ENCODE measurements at places on chromosomes 11 and 22.

DNA sequence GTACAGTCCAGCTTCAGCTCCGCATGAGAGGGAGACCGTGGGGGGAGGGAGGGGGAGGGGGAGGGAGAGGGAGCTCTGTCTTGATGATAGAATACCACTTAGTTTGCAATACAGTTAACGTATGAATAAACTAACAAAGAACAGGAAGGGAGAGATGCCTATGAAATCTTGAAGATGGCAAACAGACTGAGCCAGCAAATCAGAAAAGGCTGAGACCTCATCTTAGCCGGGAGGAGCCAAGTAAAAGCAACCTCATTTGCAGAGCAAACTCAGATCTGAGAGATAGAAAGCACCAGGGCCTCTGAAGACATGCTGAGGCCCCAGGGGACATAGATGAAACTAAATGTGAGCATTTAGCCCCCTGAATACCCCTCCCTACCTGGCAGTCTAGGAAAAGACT lies 23.0 kb downstream of the APLP2 start:
- DNase-seq: no peak

DNA sequence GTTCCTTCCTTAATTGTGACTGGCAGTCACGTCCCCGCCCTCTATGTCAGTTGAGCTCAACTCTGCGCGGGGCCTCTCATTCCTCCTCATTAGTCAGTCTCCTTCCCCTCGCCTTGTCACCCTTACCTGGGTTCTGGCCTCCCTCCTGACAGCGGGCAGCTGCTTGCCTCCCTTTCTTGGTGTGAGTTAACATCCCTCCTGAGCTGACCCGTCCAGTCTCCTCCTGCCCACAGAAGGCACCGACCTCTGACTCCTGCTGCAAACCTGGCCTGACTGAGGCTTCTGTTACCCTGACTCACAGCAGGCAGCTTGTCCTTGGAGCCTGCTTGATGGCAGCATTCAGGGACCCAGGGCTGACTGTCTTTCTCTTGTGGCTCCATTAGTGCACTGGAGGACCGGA lies 45.2 kb downstream of the GRIK4 start:
- DNase-seq: no peak

DNA sequence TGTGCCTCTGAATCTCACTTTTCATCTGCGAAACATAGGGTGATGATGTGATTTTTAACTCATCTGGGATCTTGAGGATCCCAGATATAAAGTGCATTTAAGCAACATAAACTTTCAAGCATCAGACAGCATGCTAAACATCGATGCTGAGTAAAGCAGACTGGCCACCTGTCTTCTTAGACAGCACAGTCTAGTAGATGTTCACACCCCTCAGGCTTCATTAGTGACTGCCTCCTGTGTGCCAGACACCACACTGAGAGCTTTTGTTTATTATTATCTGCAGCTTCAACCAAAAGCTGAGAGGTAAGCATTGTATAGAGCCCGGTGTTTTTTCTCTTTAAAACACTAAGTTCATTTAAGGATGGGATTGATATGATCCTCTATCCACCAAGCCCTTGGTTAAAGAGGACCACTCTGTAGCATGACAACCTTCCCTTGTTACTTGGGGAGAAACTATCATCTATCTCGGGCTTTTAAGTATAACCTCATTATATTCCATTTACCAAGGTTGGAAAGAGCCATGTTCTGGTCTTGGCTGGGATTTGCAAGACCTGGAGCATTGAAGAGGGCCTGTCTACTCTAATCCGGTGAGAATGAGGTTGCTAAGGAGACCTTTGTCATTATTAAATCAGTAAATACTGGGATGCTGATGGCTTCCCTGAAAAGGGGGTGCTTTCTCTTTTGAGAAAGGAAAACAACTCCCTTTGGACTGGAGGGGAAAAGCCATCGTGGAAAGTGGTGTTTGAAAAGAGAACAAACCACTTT lies 114.2 kb upstream of the SEZ6L start:
- no peak for DNase-seq

DNA sequence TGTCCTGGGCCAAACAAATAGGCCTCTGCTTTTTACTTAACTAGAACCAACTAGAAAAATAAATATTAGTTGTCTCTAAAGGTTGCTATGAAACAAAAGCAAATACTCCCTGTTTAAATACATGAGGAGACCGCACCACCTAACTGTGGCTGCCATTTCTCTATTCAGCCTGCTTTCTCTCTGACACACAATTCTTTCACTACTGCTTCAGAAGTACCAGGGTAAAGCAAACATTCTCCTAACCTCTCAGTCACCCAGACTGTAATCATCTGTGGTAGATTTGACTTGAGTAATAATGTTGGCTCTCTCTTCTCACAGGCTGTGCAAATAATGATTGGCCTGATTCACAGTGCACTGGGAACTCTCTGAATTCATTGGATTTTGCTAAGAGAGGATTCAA lies 41.0 kb upstream of the MS4A8 start:
- no peak for DNase-seq

DNA sequence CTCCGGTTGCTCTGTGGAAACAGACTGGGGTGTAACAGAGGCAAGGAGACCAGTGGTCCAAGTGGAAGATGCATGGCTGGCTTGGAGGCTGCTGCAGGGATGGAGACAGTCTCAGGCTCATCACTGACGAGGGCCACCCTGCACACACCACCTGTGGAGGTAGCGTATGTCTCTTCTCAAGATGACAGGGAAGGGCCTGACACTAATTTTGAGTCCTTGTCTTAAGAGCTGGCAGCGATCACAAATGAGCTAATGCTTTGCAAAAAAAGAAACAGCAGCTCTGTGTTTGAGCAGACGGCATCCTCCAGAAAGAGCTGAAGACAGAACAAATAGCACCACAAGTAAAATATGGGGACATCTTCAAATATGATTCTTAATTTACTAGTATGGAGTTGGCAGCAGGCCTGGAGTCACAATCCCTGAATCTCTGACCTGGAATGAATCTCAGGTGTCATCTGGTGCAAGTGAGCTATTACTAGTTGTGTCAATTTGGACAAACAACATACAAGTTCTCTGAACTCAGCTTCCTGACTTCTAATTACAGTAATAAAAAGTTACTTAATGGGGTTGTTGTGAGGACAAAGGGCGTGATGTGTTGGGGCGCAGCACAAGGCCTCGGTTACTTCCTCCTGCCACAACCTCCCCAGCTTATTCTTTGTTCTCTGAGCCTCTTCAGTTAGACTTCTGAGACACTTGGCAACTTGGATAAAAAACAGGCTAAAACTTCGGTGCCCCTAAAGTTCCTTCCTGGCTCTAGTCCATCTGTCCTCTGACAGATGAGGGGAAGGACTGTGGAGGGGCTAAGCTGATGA lies 95.2 kb upstream of the BID start:
- DNase-seq: no peak

DNA sequence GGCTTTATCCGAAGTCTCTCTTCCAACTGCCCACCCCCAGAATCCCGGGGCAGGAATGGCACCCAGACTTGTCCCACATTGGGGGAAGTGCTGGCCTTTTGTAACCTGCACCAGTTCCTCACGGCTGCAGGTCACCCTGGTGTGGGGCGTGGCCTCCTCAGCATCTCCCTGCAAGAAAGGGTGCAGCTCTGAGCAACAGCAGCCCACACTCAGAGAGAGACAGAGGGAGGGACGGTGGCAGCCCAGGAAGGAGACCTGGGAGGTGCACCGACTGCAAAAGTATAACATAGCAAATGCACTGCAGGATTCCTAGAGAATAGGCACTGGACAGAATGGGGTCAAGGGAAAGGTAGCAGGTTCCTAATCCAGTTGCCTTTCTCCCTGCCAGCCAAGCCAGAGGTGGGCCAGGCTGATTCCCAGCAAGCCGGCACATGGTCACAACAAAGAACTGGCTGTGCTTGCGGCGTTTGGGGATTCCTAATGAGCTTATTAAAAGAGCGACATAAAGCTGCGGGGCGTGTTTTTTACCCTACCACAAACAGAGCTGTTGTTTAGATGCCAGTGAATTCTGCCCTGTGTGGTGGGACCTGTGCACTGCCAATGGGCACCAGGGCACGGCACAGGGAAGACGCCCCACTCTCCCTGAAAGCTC lies 18.2 kb upstream of the IGSF9B start:
- DNase-seq: no peak

GRCh38 chr11:73223998-73224730 lies 6.1 kb downstream of the P2RY2 start:
- no peak for DNase-seq

DNA sequence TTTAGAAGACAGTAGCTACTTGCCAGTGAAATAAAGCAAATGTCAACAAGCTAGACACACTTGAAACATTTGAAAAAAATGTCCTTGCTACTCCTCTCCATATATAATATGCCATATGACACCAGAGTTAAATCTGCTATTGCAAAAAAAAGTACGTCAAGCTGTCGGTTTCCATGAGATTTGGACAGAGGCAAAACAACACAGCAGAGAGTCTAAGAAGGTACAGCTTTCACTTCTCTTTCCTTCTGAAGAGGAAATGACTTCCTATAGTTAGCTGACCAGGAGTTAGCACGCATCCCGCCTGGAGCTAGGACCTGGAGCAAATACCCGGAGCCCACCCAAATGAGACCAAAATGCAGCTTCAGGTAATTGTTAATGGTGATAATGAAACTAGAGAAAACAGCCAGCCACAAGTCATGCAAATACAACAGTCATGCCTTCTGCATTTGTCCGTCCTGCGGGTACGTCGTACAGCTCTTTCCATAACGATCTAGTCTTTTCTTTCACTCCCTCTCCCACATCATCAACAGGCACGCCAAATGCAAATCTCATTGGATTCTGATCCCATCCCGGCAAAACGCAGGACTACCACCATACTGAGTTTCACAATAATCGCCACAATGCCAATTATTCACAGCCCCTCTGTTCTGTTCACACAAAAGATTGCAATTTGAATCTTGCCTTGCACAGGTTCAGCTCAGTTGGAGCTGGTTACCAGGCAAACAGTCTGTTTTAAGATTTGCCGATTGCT lies 395.0 kb upstream of the CCDC90B start:
- no peak for DNase-seq
